ENCODE measurements at places on chromosomes 7 and 10.
A peak's percentile ranks its signal among the peaks of the same experiment; 100 is the strongest.

DNA sequence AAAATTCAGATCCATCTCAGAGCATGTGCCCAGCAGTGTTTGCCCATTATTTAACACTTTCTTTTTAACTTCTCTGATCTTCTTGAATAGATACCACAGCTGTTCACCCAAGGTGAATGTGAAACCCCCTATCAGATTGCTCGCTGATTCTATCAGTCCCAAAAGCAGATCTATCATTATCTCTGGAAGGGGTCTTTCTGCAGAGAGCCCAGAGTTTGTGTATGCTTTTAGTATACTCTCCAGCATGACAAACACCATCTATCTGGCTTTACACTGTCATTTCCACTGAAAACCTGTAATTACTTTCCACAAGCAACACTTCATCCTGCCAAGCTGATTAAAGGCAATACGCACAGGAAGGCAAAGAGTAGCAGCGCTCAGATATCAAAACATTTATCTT is 168.2 kb downstream of the CACNA2D1 start:
- no peak for DNase-seq

DNA sequence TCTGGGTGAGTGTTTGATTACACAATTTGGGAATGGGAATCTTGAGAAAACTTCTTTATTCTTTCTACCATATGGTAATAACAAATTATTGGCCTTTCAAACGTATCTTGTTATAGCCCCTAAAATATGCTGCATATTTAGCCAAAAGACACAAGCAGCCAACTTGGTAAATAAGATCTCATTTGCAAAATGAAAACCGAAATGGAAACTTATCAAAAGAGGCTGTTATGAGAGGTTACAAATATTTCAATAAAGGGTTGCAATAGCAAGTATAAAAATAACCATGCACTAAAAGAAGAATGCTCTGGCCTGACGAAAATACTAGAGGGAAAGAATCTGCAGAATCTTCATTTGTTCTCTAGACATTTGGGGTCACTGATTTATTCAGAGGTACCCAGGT is 259.5 kb upstream of the LRRN3 start:
- no peak for DNase-seq

GRCh38 chr7:3002631-3003030 is 41.0 kb downstream of the CARD11 start:
- no peak for DNase-seq

GRCh38 chr10:70381471-70382421 is 679 bp downstream of the LRRC20 start:
- peak; percentile 83 for DNase-seq

- no peak for DNase-seq
These were observed 21.3 kb downstream of the CALML3 start for GRCh38 chr10:5545778-5546710.

- DNase-seq = peak; percentile 31
These were observed 134.4 kb downstream of the ITGA8 start for GRCh38 chr10:15585303-15585715.

- DNase-seq = peak; percentile 37
These were observed 663 bp downstream of the HERPUD2 start for GRCh38 chr7:35694161-35694783.

DNA sequence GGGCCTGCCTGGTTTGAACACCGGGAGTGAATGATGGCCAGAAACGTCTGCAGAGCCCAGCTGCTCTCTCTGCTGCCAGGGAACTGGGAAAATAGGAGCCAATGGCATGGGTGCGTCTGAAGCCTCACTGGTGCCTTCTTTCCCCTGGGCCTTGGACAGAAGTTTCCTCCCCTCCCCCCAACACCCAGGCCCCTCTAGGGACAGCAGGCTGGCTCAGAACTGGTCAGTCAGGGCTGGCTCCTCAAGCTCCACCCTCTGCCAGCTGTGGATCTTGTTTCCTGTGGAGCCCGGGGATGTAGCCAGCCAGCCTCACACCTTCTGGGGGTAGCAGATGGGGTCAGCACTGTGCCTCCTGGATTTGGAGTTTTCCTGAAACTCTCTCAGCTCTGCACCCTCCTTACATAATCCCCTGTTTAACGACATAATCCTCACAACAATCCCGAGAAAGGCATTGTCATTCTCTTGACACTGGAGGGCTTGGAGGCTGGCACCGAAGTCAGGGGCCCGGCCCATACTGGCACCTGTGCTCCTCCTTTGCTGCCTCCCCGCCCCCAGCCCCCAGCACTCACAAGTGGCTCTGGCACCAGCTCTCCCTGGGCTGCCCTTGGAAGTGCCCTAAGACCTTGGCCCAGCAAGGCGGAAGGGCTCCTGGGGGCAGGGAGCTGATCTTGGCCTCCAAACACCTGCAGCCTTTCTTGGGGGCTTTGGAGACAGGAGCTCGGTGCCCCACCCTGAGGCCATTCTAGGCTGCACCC is 5.7 kb downstream of the LDB3 start:
- no peak for DNase-seq

DNA sequence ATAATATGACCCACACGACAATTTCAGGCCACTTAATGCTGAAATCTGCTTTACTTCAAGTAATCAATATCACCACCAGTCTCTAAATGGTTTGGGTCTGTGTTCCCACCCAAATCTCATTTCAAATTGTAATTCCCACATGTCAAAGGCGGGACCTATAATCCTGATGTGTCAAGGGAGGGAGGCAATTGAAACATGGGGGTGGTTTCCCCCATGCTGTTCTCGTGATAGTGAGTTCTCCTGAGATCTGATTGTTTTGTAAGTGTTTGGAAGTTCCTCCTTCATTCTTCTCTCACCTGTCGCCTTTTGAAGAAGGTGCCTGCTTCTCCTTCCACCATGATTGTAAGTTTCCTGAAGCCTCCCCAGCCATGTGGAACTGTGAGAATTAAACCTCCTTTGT is 178.4 kb downstream of the CRPPA start:
- DNase-seq = no peak

DNA sequence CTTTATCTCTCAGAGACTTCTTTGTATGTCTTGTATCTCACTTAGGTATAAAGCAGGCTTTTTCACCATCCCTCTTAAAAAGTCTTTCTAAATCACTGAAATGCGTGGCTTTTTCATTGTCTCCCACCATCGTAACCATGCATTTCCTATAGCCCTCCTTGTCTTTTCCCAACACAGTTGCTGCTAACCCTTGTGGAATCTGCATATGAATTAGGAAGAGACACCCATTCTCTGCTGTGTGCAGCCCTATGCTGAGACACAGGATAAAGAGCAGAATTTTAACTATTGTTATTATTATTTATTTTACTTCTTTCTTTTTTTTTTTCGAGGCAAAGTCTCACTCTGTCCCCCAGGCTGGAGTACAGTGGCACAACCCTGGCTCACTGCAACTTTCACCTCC is 804.3 kb upstream of the COBL start:
- DNase-seq = no peak

DNA sequence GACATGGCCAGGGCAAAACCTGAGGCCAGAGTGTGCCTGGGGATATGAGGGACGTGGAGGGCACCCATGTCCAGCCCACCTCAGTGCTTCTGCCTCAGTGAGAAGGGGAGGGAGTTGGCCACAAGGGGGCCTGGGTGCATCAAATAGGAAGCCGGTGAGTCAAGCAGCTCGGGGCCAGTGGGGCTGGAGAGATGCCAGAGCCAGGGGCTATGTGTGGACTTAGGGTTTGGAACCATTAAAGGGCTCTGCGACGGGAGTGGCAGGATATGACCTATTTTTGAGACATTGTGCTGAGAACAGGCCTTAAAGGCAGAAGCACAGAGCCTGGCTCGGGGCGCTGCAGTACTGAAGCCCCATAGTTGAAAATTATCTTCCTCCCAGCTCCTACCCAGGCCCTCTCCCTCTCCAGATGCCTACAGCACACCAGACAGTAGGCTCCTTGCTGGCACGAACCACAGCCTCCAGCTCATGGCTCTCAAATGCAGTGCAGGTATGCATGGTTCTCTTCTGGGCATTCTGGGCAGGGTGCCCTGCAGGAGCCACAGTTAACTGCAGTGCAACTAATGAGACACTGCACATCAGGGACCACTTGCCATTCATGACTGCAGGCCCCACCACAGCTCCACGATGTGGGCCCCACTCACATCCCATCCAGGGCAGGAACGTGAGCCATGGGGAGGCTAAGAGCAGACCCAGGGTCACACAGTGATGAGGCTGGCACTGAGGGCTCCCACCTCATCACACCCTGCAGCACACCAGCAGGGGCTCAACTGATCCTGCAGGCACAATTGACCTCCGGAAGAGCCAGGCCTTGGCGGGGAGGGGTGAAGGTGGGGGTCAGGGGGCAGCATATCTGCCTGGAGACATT is 7.2 kb upstream of the PGAM2 start:
- peak; percentile 78 for DNase-seq

DNA sequence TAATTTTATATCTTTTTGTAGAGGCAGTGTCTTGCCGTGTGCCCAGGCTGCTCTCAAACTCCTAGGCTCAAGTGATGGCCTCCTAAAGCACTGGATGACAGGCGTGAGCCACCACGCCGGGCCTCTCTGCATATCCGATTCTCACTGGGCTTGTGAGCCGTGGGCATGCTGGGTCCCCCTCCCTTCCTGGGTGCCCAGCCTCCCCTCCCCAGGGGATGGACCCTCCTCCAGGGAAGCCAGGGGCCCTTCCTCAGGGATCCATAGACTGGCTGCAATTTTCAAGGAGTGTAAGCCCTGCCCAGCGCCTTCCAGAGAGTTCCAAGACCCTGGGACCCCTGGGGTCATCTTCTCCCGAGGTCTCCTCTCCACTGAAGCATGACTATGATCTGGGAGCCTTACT is 23.7 kb upstream of the ELFN1 start:
- DNase-seq = no peak

GRCh38 chr10:110172155-110172554 is 35.2 kb upstream of the MXI1 start:
- DNase-seq = no peak

GRCh38 chr10:100076750-100077149 is 4.9 kb downstream of the CPN1 start:
- no peak for DNase-seq

DNA sequence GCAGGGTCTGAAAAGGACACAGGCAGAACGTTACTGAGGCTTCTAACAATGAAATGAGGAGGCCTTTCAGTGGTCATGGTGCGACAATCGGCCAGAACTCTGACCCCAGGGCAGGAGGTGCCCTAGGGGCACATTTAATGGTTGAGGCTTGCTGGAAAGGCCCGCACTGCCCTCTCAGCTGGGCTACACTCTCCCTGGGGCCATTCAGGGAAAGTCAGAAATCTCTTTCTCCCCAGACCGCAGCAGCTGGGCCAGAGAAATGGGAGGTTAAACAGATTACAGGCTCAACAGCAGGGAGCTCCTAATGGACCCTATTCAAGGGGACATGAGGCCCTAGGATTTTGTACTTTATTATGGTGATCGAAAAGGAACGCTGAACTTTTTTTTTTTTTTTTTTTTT is 85.6 kb upstream of the FGFR2 start:
- DNase-seq = peak; percentile 43

DNA sequence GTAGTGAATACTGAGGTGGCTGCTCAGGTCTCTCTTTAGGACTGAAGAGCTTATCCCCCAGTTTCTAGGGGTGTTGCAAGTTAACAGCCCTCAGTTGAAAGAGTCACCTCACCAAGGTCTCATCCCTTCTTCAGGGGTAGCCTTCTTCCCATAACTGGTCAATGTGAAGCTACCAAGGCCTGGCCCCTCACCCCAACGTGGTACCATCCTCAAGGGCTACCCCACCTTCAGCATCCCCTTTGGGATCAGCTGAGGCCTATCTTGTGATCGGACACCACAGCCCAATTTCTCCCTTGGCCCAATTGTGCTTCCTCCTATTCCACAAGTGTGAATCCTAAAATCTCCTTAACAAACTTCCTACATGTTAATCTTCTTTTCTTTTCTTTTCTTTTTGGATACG is 289.5 kb upstream of the MKLN1 start:
- no peak for DNase-seq

GRCh38 chr10:113853578-113854012 is 287 bp downstream of the DCLRE1A start:
- no peak for DNase-seq

DNA sequence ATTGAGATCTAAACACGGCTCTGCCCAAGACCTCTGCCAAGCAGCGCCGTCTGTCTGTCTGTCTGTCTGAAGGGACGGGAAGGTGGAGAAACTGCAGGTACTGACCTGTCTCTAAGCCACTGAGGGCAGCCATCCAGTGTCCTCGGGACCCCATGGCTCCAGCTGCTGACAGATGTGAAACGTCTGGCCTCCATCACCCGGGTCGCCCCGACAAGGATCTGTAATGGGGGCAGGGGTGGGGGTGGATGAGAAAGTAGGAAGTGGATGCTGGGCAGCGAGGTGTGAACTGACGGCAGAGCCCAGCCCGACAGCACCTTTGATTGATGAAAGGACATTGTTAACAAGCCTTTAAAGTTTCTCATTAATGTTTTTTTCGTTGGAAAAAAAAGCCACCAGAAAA is 193.1 kb downstream of the EBF3 start:
- DNase-seq = no peak

GRCh38 chr7:106493041-106493731 is 167.8 kb downstream of the CCDC71L start:
- DNase-seq = no peak

DNA sequence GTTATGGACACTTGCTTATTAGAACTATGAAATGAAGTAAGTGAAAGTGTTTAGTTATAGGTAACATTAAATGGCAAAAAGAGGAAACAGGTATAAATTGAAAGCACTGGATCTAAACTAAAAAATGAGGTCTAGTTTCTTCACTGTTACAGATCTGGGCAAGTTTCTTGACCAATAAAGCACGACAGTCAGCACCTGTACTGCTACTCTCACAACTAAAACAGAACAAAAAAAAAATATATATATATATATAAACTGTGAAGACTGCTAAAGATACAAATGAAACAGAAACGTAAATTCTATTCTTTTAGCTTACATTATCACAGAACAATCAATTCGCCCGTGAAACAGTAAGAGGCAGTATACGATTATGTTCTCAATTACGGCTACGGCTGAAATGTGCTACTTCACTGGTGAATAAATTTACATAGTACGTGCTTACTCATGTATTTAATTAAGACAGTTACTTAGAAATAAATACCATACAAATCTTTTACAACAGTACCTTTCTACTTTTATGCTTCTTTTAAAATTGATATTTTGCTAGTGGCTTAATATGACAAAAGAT is 4.2 kb downstream of the AHR start:
- no peak for DNase-seq

Data from G401 (cell line).